ENCODE measurements at places on chromosomes 4 and X.
A peak's percentile ranks its signal among the peaks of the same experiment; 100 is the strongest.

DNA sequence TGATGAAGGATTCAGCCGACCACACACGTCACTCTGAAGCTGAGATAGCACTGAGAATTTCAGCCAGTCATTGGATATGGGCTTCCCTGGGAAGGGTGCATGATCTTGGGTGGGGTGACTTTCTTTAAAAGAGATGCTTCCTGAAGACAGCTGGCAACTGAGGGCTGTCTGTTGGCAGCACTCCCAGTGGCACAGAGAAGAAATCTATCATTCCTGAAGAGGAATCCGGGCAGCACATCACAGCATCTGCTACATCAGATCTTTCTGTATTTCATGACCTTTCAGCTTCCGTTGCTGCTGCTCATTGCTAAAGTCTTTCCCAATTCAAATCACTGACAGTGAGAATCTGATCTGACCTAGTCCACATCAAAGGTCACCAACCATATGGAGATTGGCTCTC, 193.8 kb upstream of the RBPJ start:
- DNase-seq, result no peak

GRCh38 chr4:1907848-1908525, 36.8 kb downstream of the NSD2 start:
- DNase-seq, result no peak

- DNase-seq, result no peak
Measured at GRCh38 chrX:131895807-131896206, 127.3 kb upstream of the STK26 start.

DNA sequence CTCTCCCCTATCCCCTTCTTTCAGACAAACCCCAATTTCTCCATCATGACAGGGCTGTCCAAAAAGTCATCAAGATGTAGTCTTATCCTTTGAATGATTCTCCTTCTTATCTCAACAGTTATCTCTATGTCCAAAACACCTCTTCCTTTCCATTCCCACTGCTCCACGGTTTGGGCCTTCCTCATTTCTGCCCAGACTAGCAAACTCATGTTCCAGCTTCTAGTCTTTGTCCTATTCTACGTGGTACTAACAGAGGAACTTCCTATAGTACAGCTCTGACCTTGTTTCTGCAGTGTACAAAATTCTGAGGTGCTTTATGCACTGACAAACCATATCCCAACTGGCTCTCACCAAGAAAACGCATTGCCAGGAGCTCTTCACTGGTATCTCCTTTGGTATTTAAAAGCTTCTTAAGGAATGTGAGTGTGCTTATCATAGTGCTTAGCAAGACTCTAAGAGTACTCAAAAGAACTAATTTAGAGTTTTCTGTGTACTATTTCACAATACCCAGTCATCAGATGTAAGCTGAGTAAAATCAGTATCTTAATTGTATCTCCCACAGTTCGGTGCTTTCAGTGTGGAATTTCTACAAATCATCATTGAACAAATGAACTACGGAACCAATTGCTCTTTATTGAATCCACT, 65.5 kb downstream of the MAML3 start:
- DNase-seq, result peak; percentile 52

GRCh38 chrX:143437439-143437838, 79.8 kb downstream of the SPANXN3 start:
- DNase-seq, result no peak

DNA sequence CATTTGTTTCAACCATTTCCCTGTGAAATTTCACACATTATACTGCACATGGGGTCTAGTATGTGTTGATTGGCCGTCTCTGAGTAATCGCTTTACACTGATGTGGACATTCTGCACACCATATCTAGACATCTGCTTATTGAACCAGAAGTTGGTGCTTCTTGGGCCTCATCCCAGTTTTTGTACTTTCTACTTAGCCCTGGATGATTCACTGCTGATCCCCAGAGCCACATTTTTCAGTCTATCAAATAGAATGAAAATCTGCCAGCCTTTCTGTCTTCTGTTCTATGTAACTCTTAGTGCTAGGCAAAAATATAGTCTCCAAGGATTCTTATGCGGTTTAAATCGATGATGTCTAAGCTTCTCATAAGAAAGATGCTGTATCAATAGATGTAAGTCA, 40.5 kb upstream of the RELL1 start:
- DNase-seq, result peak; percentile 29

DNA sequence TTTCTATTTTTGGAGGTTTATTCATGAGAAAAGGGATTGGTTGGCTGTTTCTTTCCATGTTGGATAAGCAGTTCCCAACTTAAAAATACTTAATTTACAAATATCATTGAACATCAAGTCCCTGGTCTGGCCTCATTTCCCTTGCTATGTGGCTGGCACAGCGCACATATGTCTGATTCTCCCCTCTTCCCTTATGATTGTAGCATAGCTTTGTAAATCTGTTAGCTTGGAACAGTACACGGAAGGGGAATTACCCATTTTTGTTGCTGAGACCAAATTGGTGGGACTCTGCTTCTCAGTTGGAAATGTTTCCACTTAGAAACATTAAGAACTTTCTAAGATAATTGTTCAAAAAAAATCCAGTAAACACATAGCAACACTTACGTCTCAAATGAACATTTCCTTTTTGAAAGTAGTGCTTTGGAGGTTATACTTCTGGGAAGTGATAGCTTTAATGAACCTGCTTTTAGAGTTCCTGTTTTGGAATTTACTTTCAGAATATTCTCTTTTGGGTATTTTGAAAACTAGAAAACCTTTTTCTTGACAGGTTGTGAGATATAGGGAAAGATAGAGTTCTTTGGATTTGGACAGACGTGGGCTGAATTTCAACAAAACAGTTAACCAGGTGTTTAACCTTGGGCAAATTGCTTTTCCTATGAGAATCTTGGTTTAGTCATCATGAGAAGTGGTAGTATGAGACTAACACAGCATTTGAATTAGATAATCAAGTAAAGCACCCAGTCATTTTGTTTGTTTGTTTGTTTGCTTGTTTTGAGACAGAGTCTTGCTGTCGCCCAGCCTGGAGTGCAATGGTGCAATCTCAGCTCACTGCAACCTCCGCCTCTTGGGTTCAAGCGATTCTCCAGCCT, 47.3 kb downstream of the STIM2 start:
- DNase-seq, result peak; percentile 4

DNA sequence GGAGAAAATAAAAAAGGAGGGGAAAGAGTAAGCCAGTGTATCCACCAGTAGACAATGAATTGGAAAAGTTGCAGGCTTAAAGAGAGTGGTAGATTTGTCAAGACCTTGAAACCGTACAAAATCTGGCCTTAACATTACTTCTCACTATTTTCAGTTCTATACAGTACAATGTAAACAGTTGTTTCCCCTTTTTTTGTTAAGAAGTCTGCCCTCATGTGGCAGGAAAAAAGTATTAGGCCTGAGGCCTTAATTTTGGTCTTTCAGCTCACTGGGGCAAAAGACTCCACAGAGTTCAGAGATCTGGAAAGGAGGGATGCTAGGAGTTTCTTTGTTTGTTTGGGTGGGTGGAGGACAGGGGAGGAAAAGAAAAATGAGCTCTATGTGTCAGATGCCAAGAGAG, 92.8 kb upstream of the CCDC160 start:
- no peak for DNase-seq

GRCh38 chr4:80413086-80413485, 77.6 kb downstream of the CFAP299 start:
- DNase-seq, result no peak

- DNase-seq, result peak; percentile 96
Measured at GRCh38 chr4:185738038-185738552, 73.9 kb downstream of the SORBS2 start.

DNA sequence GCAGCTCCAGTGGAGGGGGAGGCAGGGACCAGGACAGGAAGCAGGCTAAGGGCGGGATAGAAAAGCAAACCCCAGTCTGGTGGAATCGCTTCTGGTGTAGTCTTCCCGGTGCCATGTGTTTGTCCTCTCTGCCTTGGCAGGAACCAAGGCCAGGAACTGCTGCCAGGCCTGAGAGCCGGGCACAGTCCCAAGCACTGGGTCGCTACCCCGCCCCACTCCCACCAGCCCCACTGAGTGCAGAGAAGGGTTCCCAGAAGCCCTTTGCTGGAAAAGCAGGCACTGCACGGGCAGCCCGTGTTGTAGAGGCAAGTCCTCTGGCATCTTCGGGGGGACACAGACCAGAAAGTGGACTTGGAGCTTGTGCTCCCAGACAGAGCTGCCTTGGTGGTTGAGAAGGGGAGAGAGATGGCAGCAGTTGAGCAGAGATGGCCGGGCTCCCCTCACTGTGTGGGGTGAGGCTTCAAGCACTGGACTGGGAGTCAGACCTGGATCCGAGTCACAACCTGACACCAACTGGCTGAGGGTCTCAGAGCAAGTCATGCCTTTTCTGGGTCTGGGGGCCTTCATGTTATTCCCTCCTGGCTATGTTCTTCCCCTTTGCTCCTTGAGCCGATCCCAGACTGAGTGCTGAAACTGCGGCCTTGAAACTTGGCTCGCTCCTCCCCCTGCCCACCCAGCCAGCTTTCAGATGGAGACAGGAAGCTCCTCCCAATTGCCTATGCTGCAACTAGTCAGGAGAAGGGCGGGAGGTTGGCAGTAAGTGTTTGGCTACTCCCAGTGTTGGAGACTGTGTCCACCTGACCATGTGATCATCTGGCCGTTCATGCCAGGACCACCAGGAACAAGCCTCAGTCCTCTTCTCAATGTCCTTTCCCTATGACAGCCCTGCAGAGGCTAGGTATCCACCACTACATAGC, 59.7 kb upstream of the MTM1 start:
- peak; percentile 42 for DNase-seq

DNA sequence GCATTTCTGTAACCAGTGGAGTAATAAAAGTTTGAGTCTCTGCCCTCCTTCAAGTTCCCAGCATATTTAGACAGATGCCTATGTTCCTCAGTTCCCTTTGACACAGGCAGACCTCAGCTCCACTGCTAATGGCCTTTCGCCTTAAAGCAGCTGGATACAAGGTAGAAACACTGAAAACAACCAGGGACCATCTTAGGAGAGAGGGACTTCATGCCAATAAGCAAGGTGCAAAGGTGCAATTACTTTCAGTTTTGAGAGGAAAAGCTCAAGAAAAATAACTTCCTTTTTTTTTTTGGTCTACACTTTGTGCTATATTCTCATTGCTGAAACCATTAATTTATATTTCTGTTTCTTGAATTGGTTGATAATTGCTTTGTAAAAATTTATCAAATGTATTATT, 781.9 kb upstream of the GALNTL6 start:
- DNase-seq, result no peak

- DNase-seq, result no peak
Measured at GRCh38 chrX:50638123-50638522, 167.5 kb upstream of the DGKK start.

DNA sequence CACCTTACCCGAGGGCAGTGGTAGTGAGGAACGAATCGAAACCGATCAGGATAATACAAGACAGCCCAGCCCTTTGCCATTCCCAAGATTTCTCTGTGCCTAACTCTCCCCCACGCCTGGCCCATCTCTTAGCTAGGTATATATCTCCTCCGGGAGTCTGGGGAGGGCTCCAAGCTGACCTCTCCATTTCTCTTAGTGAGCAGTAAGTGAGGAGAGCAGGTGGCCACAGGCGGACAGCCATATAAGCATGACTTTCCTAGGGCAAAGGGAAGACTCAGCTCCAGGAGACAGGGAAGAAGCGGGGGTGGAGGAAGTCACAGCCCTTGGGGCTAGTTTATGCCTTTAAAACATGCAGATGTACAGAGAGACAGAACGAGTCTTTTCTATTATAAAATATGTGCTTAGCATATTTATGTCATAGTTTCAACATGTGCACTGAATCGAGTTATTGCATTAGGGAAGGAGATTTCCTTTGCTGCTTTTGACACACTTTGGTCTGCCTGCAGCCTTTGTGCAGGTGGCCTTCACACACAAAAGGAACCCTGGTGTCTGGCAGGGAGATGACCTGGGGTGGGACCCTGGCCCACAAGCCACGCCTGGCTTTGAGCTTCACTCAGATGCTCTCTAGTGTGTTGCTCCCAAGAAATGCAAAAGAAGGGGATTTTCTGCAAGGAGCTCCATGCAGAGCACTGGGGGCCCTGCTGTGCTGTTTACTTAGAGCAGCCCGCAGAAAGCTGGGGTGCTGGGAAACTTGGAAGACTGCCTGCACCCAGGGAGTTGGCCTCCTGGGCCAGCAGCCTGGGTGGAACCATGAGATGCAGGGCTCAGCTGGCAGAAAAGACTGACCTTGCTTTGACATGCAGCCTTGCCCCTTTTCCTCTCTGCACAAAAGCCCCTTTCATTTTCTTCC, 613.3 kb downstream of the BCOR start:
- DNase-seq, result no peak

DNA sequence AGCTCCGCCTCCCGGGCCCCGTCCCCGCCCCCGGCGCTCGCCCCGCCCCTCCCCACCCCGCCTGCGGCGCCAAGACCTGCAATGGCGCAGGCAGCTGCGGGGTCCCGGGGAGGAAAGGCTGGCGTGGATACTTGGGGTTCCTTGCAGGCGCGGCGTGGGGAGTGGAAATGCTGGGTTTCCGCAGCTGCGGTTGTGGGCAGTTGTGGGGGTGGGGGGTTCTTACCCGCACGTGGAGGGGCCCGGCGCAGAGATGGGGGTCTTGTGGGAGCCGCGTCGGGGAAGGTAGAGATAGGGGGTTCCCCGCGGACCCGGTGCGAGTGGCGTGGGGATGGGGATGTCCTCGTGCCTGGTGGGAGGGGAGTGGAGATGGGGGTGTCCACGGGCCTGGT, 680 bp upstream of the ASMTL start:
- no peak for DNase-seq

GRCh38 chrX:6095469-6095868, 133.2 kb downstream of the NLGN4X start:
- no peak for DNase-seq

GRCh38 chr4:147753047-147753446, 21.2 kb downstream of the ARHGAP10 start:
- no peak for DNase-seq

DNA sequence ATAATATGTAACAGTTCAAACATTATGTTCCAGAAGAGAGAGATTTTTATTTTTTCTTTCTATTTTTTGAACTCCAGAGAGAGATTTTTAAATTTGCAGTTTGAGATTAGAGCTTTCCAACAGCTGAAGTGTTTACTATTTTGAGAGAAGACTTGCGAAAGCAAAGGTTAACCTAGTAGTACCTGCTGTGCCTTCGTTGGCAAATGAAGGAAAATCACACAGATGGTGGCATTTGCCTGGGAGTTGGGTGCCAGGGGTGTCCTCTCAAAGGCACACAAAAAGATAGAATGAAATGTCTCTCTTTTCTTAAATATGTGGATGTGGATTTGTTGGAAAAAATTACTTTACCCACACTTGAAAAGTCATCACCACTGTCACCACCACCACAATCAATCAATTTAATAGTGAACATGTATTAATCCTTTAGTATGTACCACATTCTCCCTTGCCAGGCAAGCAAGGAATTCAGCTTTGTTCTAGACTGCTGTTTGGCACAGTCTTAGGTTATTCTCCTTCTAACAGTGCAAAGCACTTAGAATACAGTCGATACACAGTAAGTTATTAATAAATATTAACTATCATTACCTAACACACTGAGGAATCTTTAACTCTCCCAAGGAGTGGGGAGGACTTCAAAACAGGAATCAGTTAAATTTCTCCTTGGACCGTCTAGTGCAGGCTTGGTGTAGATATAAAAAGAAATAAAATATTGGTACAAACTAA, 838.2 kb upstream of the FTHL17 start:
- no peak for DNase-seq

All from AG10803 (cell line).